ENCODE measurements at places on chromosomes 5 and 9.

DNA sequence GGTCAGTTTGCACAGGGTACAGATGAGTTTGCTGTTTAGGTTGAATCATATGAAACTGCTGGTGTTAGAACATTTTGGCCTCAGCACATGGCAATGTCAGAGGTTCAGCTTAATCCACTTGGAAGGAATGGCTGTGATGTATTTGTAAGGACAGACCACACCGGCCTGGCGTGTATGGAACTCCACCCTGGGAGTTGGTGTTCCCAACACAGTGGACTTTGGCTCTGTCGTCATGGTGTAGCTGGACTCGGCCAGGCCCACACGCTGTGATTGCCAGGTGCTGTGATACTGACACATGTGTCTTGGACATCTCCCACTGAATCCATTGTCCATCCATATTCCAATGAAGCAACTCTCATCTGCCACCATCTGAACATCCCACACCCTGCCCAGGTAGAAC, 90.3 kb downstream of the ZNF618 start:
- DNase-seq: no peak

DNA sequence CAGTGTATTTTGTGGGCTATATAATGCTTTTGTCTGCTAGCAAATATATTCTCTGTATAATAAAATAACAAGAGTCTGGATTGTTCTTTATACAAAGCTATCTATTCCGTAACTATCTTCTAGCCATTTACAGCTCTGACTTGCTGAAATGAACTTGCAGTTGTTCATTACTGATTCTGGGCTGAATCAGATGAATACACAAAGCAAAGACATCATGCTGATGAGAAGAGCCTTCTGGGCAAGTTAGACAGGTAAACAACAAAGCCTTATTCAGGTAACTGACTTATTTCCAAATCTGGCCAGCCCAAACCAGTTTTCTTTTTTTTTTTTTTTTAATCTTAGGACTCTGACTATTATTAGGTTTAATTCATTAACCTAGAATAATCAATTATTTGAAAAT, 255.5 kb downstream of the KIAA0825 start:
- no peak for DNase-seq

- no peak for DNase-seq
Observed at GRCh38 chr9:4318326-4318725, 18.5 kb upstream of the GLIS3 start.

DNA sequence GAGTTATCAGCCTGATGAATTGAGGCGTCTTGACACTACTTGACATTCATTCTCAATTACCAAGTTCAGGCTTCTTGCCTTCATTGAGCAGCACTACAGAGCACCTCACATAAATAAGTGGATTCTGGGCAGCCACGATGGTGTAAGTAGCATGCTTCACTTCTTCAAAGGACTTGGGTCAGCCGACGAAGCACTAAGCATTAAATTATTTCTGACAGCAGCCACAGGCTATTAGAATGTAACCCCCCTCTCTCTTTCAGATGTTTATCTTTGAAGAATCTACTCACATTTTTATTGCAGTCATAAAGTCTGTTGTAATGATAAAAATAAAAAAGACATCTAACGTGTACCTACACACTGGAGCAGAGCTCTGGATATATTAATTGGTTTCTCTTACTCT, 45.9 kb upstream of the VPS13A start:
- no peak for DNase-seq
